Suppressor macrophage treated with lipopolysaccharide for 1 hour (primary cell): ENCODE measurements at places on chromosomes 12 and 14.

DNA sequence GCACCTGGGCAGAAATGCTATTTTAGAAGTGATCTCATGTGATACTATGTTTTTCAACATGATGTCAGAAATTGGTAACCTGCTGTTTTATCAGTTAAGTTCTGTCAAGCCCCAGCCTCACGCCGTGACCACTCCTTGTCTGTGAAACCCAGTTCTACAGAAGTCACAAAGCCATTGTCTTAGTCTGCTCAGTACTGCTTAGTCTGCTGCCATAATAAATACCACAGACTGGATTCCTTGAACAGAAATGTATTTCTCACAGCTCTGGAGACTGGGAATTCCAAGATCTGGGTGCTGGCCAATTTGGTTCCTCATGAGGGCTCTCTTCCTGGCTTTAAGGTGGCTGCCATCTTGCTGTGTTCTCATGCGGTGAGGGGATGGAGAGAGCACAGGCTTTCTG lies 176.9 kb downstream of the PRKCH start:
- DNase-seq, result no peak

DNA sequence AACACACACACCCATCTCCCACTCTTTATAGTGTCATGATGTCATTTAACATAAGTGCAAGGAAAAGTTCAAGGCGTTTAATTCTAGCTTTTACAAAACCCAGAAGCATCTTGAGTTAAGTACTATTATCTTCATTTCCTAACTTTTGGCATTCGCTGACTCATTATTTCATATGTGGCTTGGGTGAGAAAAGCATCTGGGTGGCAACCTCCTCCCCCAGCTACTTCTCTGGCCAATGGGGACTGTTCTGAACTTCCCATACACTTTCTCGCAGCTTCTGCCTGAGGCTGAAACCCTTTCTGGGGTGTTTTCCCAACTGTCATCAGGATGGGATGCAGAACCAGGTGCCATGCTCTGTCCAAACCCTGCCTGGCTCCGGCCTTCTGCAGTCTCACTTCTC lies 2.8 kb upstream of the MARK3 start:
- DNase-seq, result peak; percentile 92

DNA sequence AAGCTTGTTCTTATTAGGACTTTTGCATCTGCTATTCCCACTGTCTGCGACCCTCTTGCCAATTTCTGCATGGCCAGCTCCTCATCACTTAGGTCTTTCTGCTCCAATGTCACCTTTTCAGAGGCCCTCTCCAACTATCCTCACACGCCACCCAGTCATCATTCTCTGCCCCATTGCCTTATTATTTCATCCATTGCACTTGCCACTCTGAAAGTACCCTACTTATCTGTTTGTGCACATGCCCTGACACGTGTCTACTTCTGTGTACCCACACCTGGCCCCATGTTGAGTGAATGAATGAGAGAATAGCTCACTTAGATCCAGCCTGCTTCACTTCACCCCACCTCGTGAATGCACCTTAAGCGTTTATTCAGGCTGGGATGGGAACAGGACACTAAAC lies 218.7 kb upstream of the TBX3 start:
- DNase-seq, result no peak

DNA sequence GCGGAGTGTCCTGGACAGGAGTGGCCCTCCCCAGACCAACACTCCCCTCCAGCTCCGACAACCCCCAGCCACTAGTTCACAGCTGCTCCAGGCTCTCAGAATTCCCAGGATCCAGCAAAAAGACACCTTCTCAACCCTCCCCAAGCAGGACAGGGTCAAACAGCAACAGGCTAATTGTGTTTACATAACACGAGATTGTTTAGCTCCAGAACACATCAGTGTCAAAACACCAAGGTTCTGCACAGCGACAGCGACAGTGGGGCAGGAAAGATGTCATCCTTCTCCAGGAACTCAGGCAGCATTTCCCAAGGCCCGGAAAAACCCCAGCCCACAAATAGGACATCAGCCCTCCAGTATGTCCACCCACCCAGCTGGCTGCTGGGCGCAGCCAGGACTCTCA lies 16.5 kb downstream of the ITPK1 start:
- DNase-seq, result peak; percentile 37

GRCh38 chr14:55450124-55450523 lies 9.7 kb upstream of the TBPL2 start:
- DNase-seq, result no peak

DNA sequence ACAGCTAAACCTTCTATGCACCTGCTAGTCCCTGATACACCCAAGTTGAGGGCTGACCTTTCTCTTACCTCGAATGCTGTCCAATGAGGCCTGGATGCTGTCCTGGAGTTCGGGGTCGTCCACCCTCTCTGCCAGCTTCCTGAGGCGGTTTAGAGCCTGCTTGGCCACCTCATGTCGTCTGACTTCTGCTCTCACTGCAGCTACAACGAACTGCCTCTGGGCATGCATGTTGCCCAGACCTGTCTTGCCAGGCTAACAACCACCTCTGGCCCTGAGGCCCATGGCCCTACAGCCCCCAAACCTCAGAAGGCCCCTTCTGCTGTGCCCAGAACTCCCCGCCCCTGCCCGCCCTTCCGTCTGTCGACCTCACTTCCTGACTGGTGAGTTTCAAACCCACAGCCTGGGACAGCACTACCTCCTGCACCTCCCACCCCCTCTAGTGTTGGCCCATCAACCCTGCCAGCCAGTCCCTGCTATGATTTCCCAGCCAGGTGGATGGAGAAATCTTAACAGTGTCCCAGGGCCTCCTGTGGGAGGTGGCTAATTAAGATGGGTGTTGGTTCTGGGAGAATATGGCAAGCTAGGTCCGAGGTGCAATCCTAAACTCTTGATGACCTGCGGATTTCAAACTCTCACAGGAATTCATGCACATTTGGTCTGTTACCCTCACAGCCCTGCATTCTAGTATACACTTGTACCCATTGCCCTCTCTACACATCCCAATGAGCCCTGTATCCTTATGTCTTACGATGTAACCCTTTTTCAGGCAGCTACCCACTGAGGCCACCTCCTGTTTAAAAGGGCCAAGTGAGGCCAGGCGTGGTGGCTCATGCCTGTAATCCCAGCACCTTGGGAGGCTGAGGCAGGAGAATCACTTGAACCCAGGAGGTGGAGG lies 2.7 kb upstream of the TSPAN31 start:
- DNase-seq, result peak; percentile 44

GRCh38 chr14:52741865-52742264 lies 11.9 kb downstream of the STYX start:
- peak; percentile 8 for DNase-seq

GRCh38 chr12:49489154-49489553 lies 49.7 kb upstream of the KCNH3 start:
- DNase-seq, result no peak

DNA sequence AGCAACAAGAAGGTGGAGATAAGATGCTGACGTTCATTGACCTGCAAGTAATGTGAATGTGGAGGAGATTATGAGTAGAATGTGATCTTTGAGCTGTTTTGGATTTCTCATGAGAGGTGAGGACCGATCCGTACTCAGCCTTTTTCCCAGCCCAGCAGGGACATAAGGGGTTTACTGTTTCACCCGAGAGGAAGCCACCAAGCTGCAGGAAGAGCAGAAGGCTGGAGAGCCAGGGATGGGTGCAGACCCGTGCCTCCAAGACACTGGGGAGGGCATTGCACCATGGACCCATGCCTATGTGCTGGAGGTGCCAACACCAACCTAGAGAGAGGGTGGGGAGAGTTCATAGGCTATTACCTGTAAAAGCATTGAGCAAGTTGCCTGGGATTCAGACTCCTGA lies 206.0 kb upstream of the DIO3 start:
- no peak for DNase-seq

- no peak for DNase-seq
Observed at GRCh38 chr14:90569606-90570387, 173.0 kb downstream of the CALM1 start.

DNA sequence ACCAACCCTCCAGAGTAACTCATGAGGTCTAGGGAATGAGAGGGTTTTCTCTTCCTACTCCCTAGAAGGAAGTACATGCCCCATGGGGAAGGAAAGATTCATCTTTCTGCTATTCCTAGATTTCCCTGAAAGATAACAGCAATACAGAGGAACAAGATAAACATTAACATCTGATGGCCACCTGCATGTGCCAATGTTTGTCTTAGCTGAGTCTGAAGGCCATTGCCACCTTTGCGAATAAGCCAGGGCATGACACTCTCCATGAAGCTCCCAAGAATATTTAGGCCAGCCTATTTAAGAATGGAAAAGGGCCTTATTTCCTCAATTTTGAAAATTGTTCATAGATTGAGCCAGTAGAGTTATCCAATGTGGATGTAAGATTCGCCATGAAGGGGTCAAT lies 26.0 kb downstream of the IGF1 start:
- DNase-seq, result no peak

DNA sequence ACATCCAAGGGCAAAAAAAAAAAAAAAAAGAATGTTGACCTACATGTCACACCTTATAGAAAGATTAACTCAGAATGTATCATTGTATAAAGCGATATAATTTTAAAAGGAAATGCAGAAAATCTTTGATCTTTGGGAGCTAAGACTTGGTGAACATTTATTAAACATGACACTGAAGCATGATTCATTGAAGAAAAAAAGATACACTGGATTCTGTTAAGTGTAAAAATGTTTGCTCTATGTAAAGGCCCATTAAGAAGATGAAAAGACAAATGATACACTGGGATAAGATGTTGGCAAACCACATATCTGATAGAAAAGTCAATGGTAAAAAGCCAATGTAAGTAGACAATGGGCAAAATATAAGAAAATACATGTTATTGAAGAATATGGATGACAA lies 1131.0 kb downstream of the AACS start:
- no peak for DNase-seq
